ENCODE measurements at places on chromosomes 7 and 10.

DNA sequence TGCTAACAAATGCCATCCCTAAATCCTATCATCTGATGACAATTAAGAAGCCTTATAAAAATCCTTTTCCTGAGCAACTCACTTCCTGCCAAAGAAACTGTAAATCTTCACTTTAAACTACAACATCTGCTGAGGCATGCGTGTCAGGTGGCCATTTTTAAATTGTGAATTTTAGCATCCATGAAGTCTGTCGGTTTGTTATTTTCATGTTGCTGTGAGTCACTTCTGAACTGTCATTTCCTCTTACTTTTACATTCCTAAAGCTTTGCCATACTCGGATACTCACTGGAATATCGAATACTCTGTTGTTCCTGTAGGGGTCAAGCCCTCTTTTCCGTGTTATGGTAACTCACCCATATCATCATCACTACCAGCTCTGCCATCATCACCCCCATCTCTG, 34.3 kb upstream of the TMEM26 start:
- no peak for DNase-seq

DNA sequence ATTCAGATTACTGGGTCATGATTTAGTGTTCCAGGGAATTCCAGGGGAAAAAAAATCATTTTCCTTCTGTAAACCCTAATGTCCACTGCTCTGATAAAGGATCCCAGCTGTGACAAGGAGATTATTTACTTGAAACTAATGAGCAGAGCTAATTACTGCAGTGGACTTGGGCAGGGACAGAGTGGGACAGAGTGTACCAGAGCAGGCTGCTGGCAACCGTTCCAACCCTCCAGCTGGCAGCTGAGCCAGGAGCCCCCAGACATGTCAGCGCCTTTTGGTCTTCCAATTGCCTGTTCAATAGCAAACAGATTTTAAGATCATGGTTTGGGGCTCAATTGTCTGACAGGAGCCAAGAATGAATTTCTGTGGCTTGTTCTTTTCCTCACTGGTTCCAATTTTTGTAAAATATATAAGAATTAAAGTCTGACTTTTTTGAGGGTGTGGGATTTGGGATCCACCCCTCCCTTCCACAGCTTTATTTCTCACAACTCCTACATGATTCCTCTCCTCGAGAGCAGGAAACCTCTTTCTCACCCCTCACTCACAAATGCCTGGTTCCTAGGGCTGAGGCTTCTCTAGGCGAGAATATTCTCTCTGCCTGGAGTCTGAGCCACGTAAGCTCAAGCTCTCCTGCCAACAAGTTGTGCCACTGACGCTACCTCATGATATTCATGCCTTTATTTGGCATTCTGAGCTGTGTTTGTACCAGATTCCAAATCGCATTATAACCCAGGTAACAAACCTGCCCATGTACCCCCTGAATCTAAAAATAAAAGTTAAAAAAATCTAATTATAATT, 20.6 kb upstream of the FAM180A start:
- DNase-seq: peak; percentile 26

DNA sequence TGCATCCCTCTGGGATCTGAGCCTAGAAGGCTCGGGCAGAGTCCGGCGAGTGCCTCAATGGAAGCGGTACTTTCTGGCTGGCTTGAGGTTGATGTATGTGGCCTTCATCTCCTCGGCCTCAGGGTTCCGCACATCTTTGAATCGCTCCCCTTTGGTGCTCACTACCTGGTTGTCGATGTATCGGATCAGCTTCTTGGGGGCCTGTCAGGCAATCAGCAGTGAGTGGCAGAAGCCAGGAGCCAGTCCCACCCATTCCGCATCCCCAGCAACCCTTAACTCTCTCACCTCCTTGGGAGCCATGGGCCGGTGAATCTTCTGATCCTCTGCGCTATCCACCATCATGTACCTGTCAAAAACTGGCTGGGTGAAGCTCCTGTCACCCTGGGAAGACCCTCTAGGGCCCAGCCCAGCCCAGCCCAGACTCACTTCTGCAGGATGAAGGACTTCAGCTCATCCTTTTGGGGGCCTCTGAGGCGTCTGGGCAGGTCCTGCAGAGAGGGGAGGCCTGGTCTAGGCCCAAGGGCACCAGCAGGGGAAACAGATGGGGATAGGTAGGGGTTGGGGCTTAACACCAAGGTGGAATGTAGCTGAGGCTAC, 2.8 kb downstream of the FBXL15 start:
- DNase-seq: no peak

DNA sequence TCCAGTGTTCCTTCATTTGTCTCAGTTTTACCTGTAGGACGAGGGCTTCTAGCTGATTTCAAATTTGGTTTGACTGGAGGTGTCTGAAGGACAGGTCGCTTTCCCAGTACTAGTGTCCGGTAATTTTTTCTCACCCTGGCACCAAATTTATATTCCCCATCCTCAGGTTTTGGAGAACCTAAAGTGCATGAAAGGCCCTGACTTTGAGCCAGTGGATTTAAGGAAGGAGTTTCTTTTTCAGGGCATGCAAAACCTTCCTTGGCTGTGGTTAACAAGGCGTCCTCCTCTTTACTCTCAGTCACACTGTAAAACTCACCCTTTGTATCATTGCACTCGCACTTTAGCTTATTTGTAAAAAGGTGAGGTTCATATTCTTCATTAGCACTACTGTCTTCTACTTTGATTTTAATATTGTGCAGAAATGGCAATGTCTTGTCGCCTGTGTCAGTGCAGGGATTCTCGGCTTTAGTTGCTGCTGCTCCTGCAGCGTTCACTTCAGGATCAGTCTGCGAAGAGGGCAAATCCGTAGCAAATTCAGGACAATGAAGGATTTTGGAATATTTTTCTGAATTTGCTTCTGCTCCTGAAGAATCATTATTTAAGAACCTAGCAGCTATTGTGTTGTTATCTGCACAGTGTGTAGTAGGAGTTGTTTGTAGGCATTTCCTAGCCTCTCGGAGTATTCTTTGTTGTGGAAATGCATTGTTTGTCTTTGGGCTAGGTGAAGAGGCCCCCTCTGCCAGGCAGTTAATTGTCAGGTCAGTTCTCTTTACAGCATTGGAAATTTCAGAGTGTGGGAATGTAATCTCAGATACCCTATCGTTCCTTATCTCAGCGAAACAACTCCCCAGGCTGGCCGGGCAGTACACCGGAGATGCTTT, 9.9 kb downstream of the SKIDA1 start:
- no peak for DNase-seq

- DNase-seq: no peak
Measured at GRCh38 chr10:126701526-126701925, 31.0 kb upstream of the C10orf90 start.

DNA sequence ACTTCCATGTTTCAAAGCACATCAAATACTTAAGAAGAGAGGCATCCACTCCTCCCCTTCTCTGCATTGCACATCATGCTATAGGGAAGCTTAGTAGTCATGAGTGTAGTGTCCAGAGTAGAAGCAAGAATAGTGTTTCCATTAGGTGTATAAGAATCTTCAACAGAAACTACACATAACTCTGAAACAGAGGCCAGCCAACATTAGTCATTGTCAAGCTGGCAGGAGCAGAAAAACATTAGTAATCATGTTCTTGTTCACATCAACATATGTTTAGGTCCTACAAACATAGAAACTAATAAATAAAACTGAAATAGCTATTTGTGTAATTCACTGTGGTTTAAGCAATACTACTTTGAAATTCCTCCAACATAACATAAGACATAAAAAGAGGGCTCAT, 370.2 kb downstream of the PPP1R3A start:
- DNase-seq: no peak

DNA sequence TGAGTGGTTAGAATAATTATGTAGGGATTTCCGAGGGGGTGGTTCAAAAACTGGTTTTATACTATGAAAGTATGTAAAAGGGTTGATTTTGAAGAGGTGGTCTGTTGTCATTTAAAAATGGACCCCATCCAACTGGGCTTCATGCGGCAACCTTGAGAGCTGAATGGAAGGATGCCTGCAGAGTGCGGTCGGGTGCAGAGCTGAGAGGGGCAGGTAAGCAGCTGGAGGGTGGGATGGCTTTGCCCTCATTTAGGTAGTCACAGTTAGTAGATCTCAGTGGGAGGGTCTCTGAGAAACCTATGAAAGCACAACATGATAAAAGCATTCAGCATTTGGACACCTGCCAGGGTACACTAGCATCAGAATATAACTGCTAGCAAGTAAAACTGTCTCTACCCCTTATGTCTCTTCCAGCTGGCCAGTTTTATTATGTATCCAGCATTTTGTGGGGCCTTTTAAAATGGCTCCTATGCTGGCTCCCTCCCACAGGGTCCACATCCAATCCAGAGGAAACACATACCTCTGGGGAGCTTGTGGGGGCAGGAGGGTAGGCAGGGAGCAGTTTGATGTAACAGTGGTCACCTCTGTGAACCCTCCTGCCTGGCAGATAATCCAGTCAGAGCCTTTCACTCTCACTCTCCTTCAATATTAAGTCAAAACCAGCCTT, 75.9 kb upstream of the MAGI2 start:
- DNase-seq: peak; percentile 1

DNA sequence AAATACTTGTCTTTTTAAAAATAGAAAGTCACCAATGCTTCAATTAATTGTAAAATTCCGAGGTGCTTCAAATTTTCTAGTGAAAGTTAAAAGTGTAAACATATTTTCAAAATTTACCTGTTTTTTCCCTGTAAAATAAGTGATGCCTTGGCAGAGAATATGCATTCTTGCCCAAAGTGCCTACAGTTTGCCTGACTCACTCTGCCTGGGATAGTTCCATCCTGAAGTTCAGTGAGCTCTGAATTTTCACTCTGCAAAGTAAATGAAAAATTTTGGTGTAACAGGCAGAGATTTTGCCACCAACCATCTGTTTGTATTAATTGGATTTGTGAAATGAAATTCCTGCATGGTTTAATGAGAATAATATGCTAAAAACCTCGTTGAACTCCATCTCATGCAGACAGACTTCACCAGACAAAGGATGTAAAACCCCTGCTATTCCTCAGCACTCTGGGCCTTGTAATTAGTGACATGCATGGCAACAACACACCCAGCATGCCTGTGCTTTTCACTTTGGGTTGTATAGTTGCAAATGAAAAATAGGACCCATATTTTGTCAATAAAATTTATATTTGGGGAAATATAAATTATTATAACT, 117.4 kb upstream of the GNAI1 start:
- no peak for DNase-seq

- peak; percentile 6 for DNase-seq
Measured at GRCh38 chr7:95199779-95200558, 124.4 kb downstream of the PON1 start.

- no peak for DNase-seq
Measured at GRCh38 chr7:30018451-30018850, 8.1 kb downstream of the FKBP14 start.

- no peak for DNase-seq
Measured at GRCh38 chr7:5462216-5462615, 38.6 kb upstream of the TNRC18 start.

DNA sequence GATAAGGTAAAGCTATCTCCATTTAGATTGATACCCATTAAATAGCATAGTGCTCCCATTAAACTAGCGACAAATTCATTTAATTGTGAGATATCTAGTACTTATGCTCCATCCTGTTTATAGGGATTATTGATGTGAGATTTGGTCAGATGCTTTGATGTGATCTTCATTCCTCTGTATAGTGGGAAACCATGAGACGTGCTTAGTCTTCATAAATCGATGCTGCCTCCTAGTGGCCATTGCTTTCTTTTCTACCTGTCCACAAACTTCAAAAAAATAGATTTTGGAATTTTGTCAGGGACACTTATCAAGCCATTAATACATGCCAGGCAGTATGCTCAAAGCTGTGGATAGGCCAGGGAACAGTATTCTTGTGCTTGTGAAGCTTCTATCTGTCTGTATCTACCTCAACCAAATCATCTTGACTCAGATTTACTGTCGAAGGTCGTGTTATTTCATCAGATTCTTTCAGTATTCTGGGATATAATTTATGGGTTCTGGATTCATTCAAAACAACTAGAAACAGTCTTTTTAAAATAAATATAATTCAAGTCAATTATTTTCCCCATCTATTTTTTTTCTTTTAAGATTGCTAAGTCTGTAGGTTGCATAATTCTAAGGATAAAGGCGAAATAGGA, 12.0 kb downstream of the LSM8 start:
- no peak for DNase-seq

GRCh38 chr7:149245744-149246143, 6.3 kb downstream of the ZNF212 start:
- no peak for DNase-seq

DNA sequence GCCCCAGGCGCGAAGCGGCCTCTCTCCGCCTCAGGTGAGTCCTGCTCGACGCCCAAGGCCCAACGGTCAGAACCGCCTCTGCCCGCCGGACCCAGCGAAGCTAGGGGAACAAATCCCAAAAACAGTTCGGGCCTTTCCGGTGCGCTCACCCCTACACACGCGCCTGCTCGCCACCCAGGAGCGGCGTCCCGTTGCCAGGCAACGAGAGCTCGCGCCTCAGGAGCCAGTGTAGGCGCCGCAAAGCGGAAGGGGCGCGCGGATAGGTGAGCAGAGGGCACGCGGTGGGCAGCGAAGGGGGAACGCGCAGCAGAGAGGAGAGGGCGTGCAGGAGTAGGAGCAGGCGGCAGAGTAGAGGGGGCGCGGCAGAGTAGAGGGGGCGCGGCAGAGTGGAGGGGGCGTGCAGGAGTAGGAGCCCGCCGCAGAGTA, at the start of the genes DYDC1 and DYDC2:
Gene DYDC1 (minus strand): TSS at position 193 of the 426 bp plus-strand sequence. CDS start 4,154 bp downstream, outside the sequence.
Gene DYDC2 (plus strand): TSS at position 219 of the 426 bp plus-strand sequence. CDS start 5,663 bp downstream, outside the sequence.
- DNase-seq: no peak

DNA sequence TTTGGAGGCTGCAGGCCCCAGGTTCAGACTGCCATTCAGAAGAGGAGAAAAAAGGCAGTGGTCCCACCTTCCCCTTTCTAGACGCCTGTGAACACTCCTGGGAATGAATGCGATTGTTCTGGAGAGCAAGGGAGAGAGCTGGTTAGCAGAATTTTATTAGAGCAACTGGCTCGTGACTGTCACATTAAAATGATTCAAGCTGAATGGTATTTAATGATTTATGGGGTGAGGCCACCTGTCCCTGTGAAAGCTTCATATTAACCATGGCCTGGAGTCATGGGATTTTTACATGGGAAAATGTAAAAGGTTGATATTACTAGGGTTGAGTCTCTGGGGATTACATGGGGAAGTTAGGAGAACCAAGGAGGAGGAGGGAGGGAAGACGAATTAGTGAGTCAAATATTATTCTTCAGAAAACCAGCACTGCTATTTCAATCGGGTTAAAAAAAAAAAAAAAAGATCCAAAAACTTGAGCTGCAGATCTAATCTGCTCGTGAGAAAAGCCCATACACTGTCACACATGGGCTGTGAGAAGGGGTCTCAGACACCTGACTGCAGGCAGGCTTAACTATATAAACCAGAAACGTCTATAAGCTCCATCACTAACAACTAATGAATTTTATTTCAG, 8.3 kb downstream of the CXCL12 start:
- DNase-seq: no peak

- no peak for DNase-seq
Measured at GRCh38 chr10:17219024-17219423, 9.0 kb upstream of the VIM start.

DNA sequence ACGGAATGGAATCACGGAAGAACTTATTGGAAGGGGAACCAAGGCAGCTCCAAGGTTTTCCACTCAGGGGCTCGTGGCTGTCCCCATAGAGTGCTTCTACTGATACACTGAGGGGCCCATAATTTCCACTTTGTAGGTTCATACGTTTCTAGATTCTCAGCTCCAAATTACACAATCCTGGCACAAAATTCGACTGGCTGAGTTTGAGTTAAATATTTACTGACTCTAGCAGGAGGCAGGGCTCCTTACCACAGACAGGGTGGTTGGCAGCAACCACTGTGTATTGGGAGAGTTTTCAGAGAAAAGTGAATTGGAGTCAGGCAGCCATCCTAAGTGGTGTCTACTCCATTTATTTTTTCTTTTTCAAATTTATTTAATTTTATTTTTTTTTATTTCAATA, 55.4 kb upstream of the SEC61G start:
- no peak for DNase-seq

- no peak for DNase-seq
Measured at GRCh38 chr7:117176206-117176605, 146.7 kb downstream of the WNT2 start.

GRCh38 chr7:45106820-45107219, 4.7 kb downstream of the TBRG4 start:
- no peak for DNase-seq
